Mammary microvascular endothelial cell (primary cell): ENCODE measurements at places on chromosomes 7 and 10. TPM values are rescaled to one million over a fixed set of nuclear protein-coding genes. Genes with fewer than 3 reads are reported as not detected.

LDB3 gene
- not detected in 2 replicates for total RNA-seq

LAMB1 gene
- total RNA-seq, result 235 and 248 TPM in 2 replicates

VENTX gene
- total RNA-seq, result not detected in 2 replicates

COMTD1 gene
- total RNA-seq, result 18.9 and 22.1 TPM in 2 replicates

ANXA8L1 gene
- not detected in 2 replicates for total RNA-seq

NUTM2D gene
- 1.9 and 4.1 TPM in 2 replicates for total RNA-seq

TNRC18 gene
- total RNA-seq, result 26.7 and 37.2 TPM in 2 replicates

ASB10 gene
- total RNA-seq, result not detected in 2 replicates

BHLHA15 gene
- total RNA-seq, result 0.27 and 3.1 TPM in 2 replicates

PGAM2 gene
- not detected in 2 replicates for total RNA-seq

PAX4 gene
- not detected in 2 replicates for total RNA-seq

PTPN20 gene
- total RNA-seq, result not detected in 2 replicates

WDR86 gene
- not detected in 2 replicates for total RNA-seq

RPA3 gene
- total RNA-seq, result 28.4 and 30.0 TPM in 2 replicates

KCNH2 gene
- not detected in 2 replicates for total RNA-seq

SLC35G1 gene
- total RNA-seq, result 2.9 and 4.9 TPM in 2 replicates

MOGAT3 gene
- not detected in 2 replicates for total RNA-seq

MRPS17 gene
- total RNA-seq, result 12.3 and 16.2 TPM in 2 replicates

ACTR3C gene
- total RNA-seq, result 0.07 and 0.49 TPM in 2 replicates

HOXA13 gene
- total RNA-seq, result not detected in 2 replicates

OR13A1 gene
- total RNA-seq, result not detected in 2 replicates
